Naive B cell (primary cell): ENCODE measurements at places on chromosomes 1 and 21. TPM values are rescaled to one million over a fixed set of nuclear protein-coding genes. Genes with fewer than 3 reads are reported as not detected.
A peak's percentile ranks its signal among the peaks of the same experiment; 100 is the strongest.

DNA sequence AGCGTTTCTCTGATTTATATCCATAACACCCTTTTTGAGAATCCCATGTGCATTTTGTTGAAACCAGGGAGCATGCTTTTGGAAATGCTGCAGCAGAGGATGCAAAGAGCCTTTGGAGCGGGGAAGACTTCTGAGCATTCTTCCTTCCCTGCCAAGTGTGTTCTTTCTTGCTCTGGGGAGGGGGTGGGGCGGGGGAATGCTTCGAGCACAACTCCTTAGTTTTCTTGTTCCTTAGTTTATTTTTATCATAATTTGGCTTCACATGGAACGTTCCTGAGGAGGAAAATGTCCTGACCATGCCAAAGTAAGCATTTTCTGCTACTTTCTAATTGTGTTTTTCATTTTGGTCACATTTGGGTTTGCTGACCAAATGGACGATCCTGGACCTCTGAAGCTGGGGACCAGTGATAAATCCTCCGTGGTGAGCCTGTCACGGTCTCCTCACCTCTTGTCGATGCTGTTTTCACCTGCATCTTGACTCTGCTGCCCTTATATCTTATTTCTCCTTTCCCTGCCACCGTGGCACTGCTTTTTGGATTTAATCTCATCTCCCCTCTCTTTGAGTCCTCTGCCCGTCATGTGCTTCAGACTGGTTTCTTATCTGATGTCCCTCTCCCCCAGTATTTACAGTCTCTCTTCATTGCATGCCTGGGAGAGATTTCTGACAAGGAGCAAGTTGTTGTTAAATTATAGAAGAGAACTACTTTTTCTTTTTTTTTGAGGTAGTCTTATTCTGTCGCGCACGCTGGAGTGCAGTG lies 2.4 kb downstream of the CTPS1 start:
- H3K36me3 ChIP-seq: peaks cover 10% of the 10 kb centered on the region
- H3K27ac ChIP-seq: no peak overlapping the region
- no peaks in the 10 kb centered on the region for H3K27me3 ChIP-seq
- peak overlapping the region; percentile 46 for H3K4me3 ChIP-seq
- no peak for DNase-seq
- H3K4me1 ChIP-seq: peaks cover 23% of the 10 kb centered on the region

- no peak overlapping the region for H3K4me3 ChIP-seq
- DNase-seq: no peak
- H3K36me3 ChIP-seq: no peaks in the 10 kb centered on the region
- peaks cover 33% of the 10 kb centered on the region for H3K27me3 ChIP-seq
Measured at GRCh38 chr1:95095833-95096217, 21.3 kb upstream of the TLCD4 start.

DNA sequence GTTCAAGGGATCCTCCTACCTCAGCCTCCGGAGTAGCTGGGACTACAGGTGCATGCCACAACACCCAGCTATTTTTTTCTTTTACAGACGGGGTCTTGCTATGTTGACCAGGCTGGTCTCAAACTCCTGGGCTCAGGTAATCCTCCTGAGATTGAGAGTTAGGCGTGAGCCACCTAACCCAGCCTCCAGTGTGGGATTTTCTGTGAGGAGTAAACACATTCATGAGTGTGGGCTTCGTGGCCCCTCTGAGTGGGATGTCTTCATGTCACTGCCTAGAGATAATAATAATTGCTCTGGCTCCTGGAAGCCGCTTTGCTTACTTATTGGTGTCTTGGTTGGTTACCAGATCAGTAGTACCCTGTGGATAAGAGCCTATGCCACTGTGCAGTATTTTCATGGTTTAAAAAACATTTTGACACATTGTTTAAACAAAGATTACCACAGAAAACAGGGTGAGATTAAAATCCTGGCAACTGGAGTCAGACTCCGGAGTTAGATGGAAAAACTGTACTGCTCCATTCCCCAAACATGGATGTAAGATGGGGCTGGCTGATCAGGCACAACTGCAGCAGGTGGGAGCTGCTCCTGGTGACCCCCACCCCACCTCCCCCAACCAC lies 159.1 kb upstream of the RAB4A start:
- H3K4me1 ChIP-seq: peaks cover 5% of the 10 kb centered on the region
- H3K27me3 ChIP-seq: no peaks in the 10 kb centered on the region
- H3K27ac ChIP-seq: no peak overlapping the region
- H3K36me3 ChIP-seq: no peaks in the 10 kb centered on the region

GRCh38 chr1:39926820-39927219 lies 25.1 kb upstream of the MYCL start:
- no peak for DNase-seq
- no peaks in the 10 kb centered on the region for H3K36me3 ChIP-seq
- no peak overlapping the region for H3K27ac ChIP-seq

DNA sequence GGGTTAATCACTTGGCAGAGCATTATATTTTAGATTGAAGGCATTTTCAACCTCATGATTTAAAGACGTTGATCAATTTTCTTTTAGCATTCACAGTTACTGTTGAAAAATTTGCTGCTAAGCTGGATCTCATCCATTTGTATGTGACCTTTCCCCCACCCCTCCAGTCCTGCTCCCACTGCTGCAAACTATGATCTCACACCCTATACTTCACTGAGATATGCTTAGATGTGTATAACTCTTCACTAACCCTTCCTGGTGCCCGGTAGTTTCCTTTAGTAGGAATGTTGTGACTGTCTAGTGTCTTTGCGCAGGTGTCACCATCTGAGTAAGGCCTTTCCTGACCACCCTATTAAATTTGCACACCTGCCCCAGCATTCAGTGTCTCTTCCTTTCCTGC lies 67.0 kb upstream of the C1orf21 start:
- DNase-seq: no peak
- H3K4me3 ChIP-seq: no peak overlapping the region
- H3K27me3 ChIP-seq: peaks cover 7% of the 10 kb centered on the region

Gene SMIM11
- 12.2 TPM for polyA plus RNA-seq

Gene ITGB3BP
- 22.3 TPM for polyA plus RNA-seq

Gene OR6N1
- polyA plus RNA-seq: not detected

Gene AQP10
- 0.13 TPM for polyA plus RNA-seq

Gene ICOSLG
- 13.8 TPM for polyA plus RNA-seq
